Left renal cortex interstitium (tissue), 4 donors: ENCODE measurements at places on chromosomes 6 and 20. TPM values are rescaled to one million over a fixed set of nuclear protein-coding genes. Genes with fewer than 3 reads are reported as not detected.

The PRSS16 gene
- 0.45 TPM for polyA plus RNA-seq

The OR12D2 gene
- polyA plus RNA-seq: not detected

The PSORS1C1 gene
- polyA plus RNA-seq: not detected

The ARFGEF3 gene
- 6.9 TPM for polyA plus RNA-seq

The HLA-DQB2 gene
- not detected for polyA plus RNA-seq

The OPN5 gene
- polyA plus RNA-seq: 0.47 TPM

The RAET1E gene
- 0.72 TPM for polyA plus RNA-seq

The TOMM6 gene
- polyA plus RNA-seq: 211 TPM

The TSHZ2 gene
- 14.5 TPM for polyA plus RNA-seq

The LPA gene
- 0.11 TPM for polyA plus RNA-seq

The SAMD10 gene
- polyA plus RNA-seq: 10.4 TPM

The KHDC1L gene
- 0.30 TPM for polyA plus RNA-seq

The HLA-DRB1 gene
- polyA plus RNA-seq: 58.8 TPM

The SPATA25 gene
- polyA plus RNA-seq: 2.7 TPM

The JPH2 gene
- 1.6 TPM for polyA plus RNA-seq

The SLC22A7 gene
- 2.0 TPM for polyA plus RNA-seq

The STMND1 gene
- polyA plus RNA-seq: 0.71 TPM

The CPXM1 gene
- polyA plus RNA-seq: 238 TPM

DNA sequence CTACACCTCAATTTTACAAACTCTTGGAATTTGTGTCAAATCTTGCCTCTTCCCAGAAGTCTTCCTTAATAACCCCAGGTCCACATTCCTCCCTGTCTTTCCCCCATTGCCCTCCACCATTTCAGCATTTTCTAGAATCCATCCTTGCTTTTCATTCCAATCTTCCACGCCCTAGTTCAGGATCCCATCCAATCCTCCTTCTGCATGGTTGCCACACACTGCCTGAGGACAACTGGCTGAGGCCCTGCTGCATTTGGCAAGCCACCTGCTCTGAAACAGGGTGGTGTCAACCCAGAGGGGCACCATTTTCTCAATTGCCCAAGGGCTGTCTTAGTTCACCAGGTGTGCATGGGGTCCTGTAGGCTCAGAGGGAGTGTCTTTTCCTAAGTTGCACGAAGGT, 37.9 kb upstream of the RFPL4B start:
- DNase-seq: no peak

DNA sequence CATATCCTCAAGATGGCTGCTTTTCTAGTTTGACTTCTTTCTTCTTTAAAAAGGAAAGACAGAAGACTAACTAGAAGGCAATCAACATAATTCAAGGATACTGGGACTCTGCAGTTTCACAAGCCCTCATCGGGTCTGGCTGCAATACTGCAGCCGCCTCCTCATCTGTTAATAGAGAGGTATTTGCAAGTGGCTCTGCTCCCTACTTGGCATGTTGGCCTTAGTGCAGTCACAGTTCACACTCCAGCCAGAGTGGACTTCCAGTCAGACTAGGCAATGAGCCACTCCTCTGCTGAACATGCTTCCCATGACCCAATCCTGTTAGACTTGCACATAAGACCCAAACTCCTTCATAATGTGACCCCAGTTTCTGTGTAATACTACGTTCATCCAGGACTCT, 141.9 kb upstream of the ENPP5 start:
- DNase-seq: no peak

DNA sequence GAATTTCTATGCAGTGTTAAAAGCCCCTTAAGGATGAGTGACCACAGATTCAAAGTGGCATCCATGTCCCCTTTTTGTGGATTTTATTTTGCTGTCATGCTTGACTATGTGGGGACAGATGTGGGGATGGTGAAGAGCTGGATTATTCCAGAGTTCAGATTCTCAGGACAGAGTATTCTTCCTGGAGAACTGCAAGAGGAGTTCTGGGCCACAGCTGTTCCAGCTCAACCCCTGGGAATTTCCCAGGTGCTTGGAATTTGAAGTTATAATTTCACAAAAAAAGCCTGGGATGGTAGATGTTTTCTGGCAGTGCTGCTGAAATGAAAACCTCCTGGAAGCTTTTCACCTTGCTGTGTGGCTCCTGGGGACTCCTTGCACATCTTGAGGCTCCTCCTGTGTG, 671.8 kb upstream of the MARCKS start:
- DNase-seq: no peak

DNA sequence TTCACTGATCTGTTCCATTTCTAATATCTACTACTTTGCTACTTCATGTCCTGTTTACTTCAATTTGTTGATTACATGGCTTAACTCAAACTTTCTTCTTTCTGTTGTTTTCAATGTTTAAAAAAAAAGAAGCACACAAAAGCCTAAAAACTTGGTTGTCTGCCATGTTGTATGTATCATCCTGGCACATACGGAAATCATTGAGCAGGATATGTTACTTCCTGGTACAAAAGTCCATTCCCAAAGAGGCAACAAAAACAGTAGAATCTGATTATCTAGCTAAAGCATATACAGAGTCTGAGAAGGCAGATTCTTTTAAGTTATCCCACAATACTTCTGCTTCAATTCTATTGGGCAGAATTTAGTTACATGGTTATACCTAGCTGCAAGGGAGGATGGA, 14.5 kb upstream of the COL12A1 start:
- DNase-seq: no peak

DNA sequence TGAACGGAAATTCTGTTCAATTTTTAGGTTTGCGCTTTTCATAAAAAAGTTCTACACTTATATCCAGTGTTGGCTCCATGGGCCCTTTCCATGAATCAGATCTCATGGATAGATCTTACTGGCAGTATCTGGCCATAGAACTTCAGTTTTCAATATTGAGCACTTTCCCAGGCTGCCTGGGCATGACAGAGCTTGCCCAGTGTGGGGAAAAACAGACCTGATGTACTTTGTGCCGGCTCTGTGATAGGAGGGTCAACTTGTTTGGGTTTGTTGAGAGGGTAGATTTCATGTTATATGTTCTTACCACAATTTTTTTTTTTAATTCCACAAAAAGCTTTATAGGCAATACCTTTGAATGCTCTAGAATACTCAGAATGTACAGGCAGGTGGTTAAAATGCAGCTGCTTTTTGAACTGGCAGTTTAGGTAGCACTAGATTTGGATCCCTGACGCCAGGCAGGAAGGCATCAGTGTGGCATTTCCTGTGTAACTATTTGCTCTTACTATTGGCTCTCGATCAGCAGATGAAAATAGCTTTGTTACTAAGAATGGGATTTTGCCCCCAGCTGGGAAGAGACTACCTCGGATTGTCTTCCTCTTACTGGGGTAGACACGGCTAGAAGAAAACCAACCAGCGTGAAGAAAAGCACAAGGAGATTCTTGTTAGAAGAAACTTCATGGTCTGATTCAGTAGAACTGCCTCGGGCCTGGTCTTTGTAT, 404.9 kb upstream of the SOX4 start:
- no peak for DNase-seq

GRCh38 chr6:146904596-146904995, 299.6 kb upstream of the STXBP5 start:
- DNase-seq: no peak

- no peak for DNase-seq
Observed at GRCh38 chr20:51019656-51020592, 3.0 kb downstream of the KCNG1 start.

DNA sequence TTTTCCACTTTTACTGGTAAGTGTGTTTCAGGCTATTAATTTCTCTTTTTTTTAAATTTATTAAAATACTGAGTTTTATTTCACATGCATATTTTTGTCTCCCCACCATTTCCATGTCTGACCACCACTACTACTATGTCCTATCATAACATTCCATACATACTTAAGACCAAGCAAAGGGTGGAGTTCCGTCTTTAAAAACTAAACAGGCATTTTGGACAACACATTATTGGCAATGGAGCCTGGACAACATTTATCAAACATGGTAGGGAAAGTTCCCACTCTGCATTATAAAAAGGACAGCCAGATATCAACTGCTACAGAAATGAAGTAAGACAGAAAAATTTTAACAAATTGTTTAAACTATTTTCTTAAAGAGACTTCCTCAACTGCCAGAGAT, 91.9 kb downstream of the LMBRD1 start:
- DNase-seq: no peak

GRCh38 chr6:167116109-167116837, 6.6 kb upstream of the CCR6 start:
- no peak for DNase-seq

DNA sequence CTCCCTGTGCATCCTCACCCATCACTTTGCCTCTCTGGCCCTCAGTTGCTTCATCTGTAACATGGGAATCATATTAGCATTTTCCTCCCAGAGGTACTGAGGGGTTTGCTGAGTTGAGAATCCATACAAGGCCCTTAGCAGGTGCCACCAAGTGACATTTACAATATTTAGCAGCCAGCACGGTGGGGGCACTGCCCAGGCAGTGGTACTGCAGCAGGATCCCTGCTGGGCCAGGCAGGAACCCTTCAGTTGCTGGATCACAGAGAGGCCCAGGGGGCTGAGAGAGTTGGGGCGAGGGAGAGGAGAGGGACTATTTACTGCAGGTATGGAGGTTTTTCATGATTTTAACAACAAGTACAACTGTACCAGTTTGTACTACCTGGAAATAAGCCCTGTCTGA, 65.9 kb downstream of the CDH22 start:
- DNase-seq: no peak

DNA sequence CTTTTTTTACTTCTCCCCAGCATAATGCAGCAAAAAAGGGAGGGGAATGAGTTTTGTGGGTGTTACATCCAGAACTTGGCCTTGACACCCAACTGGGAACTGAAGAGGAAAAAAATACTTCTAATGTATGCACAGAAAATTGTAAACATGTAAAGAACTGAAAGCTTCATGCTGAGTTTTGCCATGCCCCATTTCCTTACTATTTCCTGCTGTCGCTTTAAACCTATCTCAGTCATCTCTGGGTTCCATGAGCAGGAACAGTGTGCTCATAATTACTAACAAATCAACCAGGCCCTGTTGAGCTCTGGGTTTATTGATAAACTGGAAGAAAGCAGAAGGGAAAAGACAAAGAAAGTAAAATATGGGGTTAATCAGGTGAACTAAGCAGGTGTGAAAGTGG, 14.2 kb downstream of the TFAP2B start:
- no peak for DNase-seq

GRCh38 chr6:38703949-38704590, 1.1 kb upstream of the GLO1 start:
- DNase-seq: no peak

GRCh38 chr6:22826961-22827360, 257.6 kb downstream of the HDGFL1 start:
- DNase-seq: no peak

DNA sequence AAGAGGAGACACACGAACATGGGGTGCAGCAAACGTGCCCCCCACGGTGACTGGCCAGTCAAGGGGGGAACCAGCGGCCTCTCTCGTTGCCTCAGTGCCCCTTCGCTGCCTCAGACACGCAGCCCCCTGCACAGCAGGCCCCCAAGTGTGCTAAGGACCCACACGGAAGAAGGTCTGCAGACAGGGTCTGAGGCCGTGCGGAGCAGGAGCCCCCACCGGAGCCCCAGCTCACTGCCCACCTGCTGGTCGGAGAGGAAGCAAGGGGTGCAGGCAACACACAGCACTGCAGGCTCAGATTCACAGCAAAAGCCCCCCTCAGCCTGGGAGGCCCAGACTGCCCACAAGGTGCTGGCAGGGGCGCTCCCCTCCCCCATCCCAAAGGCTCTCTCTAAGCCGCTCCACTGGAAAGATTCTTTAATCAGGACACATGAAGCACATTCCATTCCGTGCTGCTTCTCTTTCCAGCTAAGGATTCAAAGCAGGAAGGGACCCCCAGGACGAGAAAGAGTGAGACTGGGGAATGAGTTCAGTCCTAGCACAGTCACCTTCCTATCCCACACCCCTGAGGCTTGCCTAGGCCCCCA, 105.1 kb downstream of the SLC23A2 start:
- DNase-seq: no peak

- no peak for DNase-seq
Observed at GRCh38 chr20:63090052-63090451, 83.3 kb upstream of the BHLHE23 start.

- DNase-seq: no peak
Observed at GRCh38 chr6:100665041-100665380, 200.3 kb upstream of the SIM1 start.

DNA sequence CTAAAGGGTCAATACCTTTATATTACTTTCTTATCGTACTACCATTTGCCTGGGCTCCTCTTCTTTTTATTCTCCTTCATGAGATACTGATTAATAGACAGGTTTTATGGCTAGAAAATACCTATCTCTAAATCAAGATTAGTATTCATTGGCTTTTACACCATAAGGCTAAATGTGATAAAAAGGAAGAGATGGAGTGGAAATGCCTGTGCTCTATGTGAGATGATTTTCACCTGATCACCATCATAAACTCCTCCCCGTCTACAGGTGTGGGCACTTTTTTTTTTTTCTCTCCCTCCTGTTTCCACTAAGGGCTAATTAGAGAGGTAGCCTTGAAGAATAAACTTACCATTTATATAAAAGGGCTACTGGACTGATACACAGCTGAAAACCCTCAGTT, at the start of gene GLYATL3:
Gene GLYATL3 (plus strand): TSS at position 301 of the 400 bp plus-strand sequence. CDS start 12,068 bp downstream, outside the sequence.
- DNase-seq: no peak

- DNase-seq: no peak
Observed at GRCh38 chr6:167532410-167533288, 207.8 kb downstream of the TTLL2 start.

- DNase-seq: no peak
Observed at GRCh38 chr20:62010551-62011402, 54.9 kb downstream of the TAF4 start.

DNA sequence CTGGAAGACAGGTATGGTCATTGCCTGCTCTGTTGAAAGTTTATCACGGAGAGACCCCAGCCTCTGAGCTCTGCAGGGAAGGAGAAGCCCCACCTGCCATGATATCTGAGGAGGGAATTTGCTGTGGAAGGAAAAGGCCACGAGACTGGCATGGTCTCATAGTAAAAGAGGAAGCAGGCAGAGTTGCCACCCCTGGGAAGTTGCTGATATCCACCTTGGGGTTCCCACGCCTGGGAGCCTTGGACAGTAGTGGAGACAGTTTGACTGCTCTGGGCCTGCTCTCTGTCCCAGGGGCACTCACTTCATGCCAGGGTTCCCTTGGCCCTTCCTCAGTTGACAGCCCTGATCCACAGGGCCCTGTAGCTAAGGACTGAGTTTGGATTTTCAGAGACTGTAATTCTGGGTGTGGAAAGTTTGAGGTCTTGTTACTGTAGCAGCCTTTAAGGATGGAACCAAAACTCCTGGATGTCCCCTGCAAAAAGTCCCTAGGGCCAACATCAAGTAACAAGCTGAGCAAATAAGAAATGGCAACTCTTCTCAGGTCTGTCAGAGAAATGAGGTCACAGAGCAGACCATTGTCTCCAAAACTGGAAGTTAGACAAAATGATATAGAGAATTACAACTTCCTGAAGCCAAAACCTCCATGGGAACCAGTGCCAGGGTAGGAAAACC, 6.9 kb upstream of the SIRPB1 start:
- no peak for DNase-seq

GRCh38 chr6:150207931-150208570, 65.2 kb downstream of the PPP1R14C start:
- DNase-seq: no peak

DNA sequence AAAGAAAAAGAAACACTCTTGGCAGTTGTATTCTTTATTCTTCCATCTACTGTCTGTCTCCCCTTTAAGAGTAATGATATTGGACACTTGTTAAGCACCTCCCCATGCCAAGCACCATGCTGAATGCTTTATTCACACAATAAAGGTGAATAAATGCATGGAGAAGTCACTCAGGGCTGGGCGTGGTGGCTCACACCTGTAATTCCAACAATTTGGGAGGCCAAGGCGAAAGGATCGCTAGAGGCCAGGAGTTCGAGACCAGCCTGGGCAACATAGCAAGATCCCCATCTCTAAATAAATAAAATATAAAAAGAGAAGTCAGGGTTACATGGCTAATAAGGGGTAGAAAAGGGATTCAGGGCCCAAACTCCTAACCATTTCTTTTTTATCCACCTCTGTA, 32.1 kb downstream of the CEP250 start:
- DNase-seq: no peak
